ENCODE measurements at places on chromosomes 7 and 10.

- no peak for DNase-seq
Observed at GRCh38 chr10:76572021-76572420, 1065.6 kb downstream of the KCNMA1 start.

DNA sequence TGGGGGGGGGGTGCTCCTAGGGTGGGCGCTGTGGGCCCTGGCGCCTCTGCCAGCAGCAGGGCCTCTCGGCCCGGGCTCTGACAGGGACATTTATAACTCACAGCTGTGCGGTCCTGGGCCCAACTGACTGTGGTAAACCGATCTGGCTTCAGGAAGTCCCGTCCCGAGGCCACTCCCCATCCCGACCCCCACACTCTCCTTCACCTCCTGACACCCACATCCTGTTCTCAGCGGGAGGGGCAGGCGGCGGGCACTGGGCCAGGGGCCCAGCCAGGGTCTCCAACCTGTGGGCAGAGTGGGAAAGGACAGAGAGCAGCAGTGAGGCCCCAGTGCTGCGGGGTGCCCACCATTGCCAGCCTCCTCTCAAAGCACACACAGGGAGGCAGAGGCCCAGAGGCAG lies 69.1 kb downstream of the ZMIZ1 start:
- no peak for DNase-seq

DNA sequence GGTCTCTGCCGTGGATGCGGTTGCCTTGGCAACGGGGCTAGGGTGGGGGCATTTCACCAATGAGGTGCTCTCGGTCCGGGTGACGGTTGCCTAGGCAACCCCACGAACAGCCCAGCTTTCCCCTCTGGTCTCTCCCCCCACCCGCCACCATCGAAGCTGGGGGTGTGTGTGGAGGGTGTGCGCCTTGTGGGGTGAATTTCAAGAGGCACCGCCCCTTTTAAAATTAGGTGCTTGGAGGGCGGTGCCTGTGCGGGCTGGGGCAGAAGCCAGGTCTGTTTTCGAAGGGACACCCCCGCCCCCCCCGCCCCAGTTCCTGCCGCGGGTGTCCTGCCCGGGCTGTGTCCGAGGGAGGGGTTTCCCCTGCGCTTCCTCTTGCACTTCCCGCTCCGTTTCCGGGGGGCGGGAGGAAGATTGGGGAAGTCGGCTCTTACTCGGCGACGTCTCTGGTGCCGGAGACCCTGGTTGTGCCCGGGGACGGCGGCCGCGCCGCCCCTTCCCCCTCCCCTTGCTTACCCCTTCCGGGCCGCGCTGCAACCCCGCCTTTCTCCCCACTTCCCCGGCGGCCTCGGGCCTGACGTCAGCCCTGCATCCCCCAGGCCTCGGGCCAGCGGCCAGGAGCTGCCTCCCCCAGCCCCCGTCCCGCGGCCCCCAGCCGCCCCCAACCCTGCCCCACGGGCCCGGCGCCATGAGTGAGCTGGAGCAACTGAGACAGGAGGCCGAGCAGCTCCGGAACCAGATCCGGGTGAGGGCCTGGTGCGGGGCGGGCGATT lies 2.2 kb downstream of the GNB2 start:
- DNase-seq, result peak; percentile 75

GRCh38 chr10:660413-660969 lies 29.0 kb downstream of the DIP2C start:
- DNase-seq, result no peak
